ENCODE measurements at places on chromosomes 11 and 22.

GRCh38 chr11:35866601-35867000, 77.3 kb upstream of the LDLRAD3 start:
- no peak for DNase-seq

GRCh38 chr11:37107831-37108230, 509.8 kb upstream of the RAG2 start:
- no peak for DNase-seq

DNA sequence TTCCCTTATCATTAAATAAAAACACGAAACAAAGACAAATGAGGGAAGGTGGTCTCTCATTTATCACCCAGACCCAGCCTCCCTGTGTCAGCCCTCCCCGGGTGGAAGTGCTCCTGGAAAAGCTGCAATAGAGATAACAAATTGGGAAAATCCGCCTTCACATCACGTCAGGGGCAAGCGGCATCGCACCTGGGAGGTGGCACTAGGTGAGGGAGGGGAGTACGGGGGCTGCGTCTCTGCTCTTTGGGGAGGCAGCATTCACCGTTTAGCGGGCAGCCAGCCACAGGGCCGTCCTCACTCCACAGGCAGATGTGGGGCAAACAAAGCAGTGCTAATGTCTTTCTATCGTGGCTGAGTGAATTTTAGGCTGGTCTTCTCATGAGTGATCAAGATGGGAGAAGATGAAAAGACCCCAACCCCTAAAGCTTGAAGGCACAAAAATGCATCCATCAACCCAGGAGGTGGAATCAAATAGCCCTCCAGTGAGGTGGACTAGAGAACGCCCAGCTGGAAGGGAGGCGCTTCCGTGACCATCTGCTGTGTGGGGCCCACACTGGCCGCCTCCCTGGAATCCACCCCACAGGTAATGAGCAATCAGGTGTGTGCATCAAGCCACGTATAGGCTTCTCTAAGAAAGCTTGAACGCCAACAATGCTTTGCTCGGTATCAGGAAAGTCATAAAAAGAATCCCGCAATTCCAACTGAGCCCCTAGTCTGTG, 629.5 kb downstream of the BRD1 start:
- DNase-seq: no peak

DNA sequence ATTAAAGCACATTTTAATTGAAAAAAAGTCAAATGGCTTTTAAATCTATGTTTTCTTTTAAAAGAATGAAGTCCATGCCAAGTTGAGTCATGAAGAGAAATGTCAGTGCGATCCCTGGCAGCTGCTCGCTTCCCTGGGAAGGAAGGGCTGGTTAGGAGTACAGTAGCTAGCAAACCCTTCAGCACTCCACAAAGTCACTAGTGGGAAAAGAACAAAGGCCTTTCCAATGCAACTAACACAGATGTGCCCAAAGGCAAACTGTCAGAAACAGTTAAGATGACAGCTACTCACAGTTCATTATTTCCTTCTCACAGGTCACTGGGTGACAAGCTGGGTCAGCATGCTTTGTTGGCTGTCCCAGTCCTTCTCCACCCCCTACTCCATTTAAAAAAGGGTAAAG, 308.7 kb downstream of the DCDC1 start:
- no peak for DNase-seq

DNA sequence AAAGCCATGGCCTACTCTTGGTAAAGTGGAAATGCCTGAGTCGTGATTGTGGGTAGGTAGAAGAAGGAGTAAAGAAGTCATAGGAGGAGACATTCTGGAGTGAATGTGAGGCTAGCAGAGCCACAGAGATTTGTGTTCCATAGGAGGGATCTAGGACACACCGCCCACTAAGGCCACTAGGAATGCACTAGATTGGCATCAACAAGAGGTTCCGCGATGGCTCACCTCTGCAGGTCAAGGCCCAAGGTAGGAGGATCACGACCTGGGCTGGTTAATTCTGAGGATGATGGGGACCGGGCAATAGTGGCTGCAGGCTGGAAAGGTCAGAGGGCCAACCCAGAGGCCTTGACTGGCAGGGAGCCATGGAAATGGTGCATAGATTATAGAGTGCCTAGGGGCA, 48.8 kb upstream of the OPCML start:
- DNase-seq: no peak

GRCh38 chr11:34052608-34053160, 1.2 kb downstream of the CAPRIN1 start:
- no peak for DNase-seq

All from CMK (cell line).